ENCODE measurements at places on chromosomes 16 and 17.

GRCh38 chr17:32281011-32281451 is 15.4 kb downstream of the RHBDL3 start:
- DNase-seq: no peak

- no peak for DNase-seq
These were observed 666.0 kb upstream of the CA10 start for GRCh38 chr17:52824542-52824941.

- no peak for DNase-seq
These were observed 5.8 kb downstream of the ADCY7 start for GRCh38 chr16:50272111-50272571.

DNA sequence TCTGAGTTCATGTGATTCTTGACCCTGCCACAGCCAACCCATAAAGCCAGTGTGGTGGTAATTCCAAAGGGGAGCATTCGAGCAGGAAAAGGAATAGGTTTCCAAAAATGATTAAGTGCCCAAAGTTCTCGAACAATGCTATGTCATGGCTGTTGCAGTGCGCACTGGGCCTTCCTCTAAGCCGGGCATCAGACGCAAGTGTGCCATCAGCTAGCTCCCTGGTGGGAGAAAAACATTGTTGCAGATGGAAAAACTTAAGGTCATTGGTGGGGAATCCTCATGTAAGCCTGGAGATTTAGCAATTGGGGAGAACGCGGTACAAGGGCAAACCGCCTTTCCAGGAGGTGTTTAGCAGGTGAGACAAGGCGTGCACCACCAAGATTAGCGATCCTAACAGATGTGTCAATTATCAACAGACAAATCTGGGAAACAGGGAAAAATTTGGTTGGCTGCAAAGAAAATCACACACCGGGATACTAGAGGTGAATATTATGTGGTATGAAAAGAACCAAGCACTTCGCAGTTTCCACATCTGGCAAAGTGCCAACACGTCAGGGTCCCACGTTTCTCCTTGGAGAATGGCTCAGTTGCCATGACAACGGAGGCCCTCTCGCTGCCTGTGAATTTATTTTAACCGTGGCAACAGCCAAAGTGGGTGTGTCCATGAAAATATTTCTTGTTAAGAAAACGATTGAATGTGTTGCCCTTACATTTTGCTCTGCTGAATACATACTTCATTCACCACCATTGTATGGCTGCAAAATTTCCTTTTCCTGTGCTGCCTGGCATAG is 118.5 kb upstream of the CACNG5 start:
- DNase-seq: peak; percentile 56

GRCh38 chr16:57126411-57126810 is 34.0 kb downstream of the CPNE2 start:
- no peak for DNase-seq

- no peak for DNase-seq
These were observed 74.7 kb upstream of the CA10 start for GRCh38 chr17:52233176-52233575.

DNA sequence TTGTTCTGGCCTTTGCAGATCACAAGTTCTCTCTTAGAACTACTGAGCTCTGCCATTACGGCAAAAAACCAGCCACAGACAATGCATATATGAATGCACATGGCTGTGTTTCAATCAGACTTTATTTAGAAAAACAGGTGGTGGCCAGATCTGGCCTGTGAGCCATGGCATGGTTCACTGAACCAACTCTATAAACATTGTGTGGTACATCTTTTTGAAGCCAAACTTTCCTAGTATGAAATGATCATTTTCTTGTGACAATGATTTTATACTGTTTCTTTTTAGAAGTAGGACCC is 65.9 kb upstream of the AMZ2 start:
- DNase-seq: no peak

DNA sequence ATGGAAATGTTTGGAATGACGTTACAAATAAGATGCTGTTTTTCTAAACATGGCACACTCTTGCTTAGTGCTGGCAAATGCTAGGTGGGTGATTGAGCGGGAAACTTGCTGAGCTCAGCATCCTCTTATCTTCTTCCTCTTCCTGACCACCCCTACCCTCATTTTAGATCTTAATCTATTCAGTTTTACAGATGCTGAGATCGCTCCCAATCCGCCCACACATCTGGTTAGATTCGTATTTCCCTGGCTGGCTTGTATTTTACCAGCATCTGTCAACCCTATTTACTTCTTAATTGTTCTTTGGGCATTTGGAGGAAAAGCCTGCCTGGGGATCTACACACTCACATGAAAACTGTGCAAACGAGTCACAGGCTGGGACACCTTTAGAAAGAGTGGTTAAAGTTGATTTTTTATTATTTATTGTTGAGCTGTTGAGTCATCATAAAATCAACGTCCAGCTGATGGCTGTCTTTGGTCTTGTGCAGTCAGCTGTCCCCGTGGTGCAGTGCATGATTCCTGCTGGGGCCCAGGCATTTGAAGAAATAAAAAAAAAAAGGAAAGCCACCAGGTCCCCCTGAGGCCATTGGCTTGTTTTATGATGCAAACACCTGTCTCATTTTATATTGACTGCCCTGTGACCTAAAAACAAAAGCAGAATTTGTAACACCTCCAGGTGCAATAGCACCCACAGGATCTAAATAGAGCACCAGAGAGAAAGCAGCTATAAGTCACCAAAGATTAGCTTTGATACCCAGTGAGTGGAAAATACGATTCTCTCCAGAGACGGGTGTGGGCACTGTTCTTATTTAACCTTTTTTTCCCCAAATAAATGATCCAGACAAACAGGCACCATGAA is 258.6 kb downstream of the HS3ST3B1 start:
- no peak for DNase-seq

DNA sequence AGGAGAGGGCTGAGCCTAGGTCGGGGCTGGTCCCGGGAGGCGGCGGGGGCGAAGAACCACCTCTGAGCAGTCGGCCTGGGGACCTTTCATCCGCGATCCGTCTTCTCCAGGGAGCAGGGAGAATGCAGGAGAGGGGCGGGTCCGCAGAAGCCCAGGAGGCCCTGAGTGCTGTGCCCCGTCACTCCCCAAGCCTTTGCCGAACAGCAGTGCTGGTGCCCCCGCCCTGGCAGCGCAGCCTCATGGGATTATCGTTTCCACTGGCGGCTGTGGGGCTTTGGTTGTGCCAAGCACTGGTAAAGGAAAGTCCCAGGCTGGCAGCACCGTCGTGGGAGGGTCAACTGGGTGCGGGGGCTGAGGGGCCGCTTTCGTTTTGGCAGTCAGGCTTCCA is 631 bp downstream of the TBL3 start:
- DNase-seq: no peak

DNA sequence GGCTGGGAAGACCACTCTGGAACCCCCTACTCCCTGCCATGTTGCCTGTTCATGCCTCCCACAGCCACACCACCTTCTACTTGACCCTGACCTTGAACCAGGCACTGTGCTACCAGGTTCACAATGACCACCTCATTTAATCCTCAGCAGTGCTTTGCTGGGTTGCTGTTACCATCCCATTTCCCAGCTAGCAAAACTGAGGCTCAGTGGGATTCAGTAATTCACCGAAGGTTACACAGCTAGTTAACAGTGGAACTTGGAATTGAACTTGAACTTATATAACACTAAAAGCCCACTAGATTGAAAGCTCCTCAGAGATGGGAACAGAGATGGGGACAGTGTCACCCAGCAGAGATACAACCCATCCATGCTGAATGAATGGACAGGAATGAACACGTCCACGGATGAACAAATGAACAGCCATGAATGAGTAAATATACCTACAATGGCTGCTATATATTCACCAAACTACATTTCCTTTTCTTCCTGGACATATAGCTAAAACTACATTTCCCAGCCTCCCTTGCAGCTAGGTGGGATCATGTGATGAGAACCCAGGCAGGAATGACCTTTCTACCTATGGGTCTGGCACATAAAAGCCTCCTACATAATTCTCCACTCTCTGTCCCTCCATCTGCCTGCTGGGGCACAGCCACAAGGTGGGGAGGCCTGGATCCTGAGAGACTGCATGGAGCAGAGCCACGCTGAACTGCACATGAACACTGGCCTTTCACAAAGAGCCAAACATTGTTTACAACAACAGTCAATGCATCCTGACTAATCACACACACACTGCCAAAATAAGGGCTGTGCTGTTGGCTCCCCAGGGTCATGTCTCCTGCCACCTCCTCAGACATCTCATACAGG is 94.8 kb downstream of the RMI2 start:
- DNase-seq: no peak

- peak; percentile 56 for DNase-seq
These were observed 13.9 kb downstream of the CNEP1R1 start for GRCh38 chr16:50038756-50039529.

DNA sequence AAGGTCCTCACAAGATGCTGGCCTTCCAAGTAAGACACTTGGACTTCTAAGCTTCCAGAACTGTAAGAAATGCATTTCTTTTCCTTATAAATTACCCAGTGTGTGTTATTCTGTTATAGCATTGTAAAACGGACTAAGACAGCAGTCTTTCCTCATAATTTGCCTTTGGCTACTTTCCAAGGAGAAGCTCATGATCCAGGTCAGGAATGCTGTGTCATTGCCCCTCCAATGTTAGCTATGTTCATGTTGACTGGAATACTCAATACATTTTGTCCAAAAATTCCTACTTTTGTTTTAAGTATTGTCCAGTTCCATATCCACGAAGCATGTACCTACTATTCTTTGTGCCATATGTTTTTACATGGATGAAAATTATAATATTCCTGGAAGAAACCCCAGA is 234.6 kb downstream of the HS3ST3A1 start:
- no peak for DNase-seq

GRCh38 chr16:89375021-89375420 is 115.3 kb downstream of the ANKRD11 start:
- no peak for DNase-seq

DNA sequence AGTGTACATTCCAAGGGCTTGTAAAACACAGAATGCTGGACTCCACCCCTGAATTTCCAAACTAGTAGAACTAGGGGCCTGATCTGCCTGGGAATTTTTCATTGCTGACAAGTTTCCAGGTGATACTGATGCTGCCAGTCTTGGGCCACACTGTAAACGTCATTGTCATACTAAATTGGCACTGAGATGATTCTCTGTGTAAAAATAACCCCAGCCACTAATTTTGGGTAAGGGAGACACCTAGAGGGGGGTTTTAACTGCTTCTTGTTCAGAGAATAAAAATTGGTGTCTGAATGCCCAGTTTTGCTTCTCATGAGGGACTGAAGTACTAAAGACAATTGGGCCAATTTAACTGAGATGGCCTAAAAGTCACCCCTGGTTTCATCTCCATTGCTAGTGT is 5.0 kb upstream of the CDH13 start:
- DNase-seq: no peak

DNA sequence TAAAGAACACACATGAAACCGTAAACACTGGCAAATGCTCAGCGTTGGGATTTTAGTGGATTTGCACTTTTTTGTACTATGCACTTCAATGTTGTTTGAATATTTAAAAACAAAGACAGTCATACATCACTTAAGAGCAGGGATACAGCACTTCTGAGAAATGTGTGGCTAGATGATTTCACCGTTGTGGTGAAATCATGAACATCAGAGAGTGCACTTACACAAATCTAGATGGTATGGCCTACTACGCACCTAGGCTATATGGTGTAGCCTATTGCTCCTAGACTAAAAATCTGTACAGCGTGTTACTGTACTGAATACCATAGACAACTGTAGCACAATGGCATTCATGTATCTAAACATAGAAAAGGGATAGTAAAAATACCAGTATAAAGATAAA is 37.6 kb upstream of the CNEP1R1 start:
- DNase-seq: no peak

DNA sequence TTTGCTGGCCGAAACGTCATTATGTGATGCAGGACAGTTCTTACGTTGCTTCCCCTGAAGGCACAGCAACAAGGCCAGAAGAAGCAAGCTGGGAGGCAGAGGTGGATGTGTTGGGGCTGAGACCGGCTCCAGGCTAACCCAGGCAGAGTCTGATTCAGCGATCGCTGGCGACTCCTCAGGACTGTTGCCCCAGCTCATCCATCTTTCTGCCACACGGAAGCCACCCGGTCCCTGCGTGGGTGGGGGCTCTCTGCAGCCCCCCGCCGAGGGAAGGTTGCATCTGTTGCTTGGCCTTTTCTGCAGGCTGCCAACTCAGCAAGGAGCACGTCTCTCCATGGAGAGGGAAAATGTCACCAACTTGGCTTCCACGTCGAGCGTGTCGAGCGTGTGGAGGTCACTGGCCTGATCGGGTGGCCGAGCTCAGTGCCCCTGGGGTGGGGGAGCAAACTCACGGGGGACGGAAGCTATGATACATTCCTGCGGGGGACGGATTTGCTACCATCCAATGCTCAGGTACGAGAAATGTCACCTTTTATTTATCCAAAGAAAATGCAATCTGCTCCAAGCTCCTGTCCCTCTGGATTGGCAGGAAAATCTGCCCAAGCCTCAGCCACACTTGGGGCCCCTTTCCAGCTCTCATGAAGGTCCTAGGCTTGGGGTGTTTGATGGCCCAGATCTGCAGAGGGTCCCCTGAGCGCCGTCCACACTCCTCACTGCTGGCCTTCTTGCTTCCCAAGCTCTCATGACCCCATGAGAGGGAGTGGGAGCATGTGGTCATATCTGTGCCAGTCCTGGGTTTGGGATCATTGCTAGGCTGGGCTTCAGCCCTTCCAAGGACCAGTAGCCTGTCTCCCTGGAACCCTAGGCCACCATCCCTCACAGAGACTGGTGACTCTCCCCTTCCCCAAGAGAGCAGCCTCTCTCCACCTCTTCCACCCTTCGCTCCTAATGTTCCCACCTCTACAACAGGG is 69.4 kb downstream of the RPH3AL start:
- DNase-seq: no peak

DNA sequence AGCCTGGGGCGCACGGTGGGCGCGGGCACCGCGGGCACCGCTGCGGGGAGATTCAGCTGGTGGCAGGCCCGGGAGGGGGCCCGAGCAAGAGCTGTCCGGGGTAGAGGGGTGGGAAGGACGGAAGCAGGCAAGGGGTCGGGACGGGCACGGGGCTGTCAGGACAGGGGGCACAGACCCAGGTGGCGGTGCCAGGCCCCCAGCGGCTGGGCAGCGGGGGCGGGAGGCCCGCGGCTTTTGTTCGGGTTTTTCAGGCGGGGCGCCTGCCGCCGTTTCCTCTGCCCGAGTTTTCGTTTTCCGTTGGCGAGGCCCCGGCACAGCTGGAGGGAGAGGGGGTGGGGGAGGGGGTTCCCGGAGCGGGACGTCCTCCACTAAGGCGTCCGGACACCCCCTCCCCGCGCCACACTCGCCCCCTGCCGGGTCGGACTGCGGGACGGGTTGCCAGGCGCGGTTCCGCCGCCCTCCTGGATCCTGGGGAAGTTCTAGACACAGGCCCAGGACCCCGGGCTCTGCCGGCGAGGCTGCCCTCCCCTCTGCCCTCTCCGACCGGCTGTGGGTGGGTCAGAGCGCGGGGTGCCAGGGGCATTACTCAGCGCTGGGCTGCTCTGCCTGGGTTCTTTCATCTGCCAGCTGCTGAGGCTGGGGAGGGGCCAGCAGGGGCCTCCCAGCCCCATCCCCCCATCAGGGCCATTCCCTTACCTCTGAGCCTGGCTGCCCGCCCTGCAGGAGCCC is 543 bp downstream of the ARHGAP23 start:
- DNase-seq: peak; percentile 76

GRCh38 chr16:85650844-85651628 is 37.7 kb downstream of the GINS2 start:
- peak; percentile 38 for DNase-seq
